ENCODE measurements at places on chromosomes 7 and 10.

GRCh38 chr7:35817181-35817580 lies 16.3 kb downstream of the SEPTIN7 start:
- no peak for DNase-seq

- DNase-seq: no peak
These were observed 253.2 kb downstream of the HTR7 start for GRCh38 chr10:90604636-90605035.

DNA sequence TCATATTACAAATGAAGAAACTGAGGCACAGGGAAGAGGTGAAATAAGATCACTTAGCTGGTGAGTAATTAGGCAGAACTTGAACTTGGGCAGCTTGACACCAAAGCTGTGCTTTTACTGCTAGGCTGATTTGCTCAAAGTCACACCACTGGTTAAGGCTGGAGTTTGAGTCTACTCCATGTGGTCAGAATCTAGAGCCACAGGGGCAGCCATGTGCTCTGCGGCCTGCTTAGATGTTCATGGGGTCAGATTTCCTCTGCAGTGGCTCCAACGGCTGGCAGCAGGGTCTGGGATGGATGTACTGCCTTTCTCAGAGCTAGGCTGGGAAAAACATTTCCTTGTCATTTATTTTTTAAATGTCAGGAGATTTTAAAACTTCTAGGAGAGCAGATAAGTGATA lies 417.5 kb downstream of the KCNMA1 start:
- DNase-seq: no peak

DNA sequence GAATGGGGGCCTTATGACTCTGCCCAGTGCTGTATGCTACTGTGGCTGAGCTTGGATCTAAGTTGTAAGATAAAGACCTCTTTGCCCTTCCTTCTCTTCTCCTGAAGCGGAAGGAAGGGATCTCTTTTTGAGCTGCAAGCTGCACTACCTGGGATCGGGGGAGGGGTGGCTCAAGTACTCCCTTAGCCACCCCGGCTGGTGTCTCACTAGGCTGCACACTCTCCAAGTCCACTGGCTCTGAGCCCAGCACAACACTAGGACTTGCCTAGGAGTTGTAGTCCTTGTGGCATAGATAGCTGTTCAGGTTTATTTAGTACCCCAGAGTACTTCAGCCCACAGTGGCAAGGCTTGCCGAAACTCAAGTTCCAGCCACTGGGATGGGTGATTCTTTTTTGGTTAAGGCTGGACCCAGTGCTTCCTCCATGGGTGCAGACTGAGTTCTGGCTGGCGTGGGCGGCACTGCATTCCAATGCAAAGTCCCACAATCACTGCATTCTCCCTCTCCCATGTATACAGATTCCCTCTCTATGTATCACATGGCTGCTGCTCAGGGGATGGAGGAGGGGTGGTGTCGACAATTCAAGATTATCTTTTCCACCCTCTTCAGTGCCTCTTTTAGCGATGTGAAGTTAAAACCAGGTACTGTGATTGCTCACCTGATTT lies 76.2 kb upstream of the SLC25A13 start:
- no peak for DNase-seq

- no peak for DNase-seq
These were observed 68.8 kb upstream of the KIF5B start for GRCh38 chr10:32125023-32125422.

- no peak for DNase-seq
These were observed 21.6 kb downstream of the TAS2R41 start for GRCh38 chr7:143499246-143499645.

GRCh38 chr7:109868215-109868860 lies 1222.6 kb upstream of the LRRN3 start:
- DNase-seq: no peak

DNA sequence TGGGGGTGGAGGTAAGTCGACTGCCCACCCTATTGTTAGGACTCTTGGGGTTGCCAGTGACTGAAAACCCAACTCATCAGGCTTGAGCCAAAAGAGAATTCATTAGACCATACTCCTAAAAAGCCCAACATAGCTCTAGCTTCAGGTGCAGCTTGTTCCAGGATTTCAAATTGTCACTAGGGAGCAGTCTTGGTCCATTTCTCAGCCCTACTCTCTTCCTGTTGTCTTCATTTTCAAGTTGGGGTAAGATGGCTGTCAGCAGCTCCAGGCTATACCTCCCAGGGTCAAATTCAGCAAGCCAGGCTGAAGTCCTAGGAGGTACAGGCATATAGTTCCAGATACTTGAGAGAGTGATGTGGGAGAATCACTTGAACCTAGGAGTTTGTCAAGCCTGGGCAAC lies 14.9 kb upstream of the COL13A1 start:
- no peak for DNase-seq

DNA sequence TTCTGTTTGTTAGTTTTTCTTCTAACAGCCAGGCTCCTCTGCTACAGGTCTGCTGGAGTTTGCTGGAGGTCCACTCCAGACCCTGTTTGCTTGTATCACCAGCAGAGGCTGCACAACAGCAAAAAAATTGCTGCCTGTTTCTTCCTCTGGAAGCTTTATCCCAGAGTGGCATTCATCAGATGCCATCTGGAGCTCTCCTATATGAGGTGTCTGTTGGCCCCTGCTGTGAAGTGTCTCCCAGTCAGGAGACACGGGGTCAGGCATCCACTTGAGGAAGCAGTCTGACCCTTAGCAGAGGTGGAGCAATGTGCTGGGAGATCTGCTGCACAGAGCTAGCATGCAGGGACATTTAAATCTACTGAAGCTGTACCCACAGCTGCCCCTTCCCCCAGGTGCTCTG lies 26.7 kb upstream of the CROT start:
- no peak for DNase-seq

- no peak for DNase-seq
These were observed 83.7 kb downstream of the VPS50 start for GRCh38 chr7:93315896-93316295.

GRCh38 chr7:87810130-87810529 lies 66.0 kb downstream of the SLC25A40 start:
- DNase-seq: no peak

DNA sequence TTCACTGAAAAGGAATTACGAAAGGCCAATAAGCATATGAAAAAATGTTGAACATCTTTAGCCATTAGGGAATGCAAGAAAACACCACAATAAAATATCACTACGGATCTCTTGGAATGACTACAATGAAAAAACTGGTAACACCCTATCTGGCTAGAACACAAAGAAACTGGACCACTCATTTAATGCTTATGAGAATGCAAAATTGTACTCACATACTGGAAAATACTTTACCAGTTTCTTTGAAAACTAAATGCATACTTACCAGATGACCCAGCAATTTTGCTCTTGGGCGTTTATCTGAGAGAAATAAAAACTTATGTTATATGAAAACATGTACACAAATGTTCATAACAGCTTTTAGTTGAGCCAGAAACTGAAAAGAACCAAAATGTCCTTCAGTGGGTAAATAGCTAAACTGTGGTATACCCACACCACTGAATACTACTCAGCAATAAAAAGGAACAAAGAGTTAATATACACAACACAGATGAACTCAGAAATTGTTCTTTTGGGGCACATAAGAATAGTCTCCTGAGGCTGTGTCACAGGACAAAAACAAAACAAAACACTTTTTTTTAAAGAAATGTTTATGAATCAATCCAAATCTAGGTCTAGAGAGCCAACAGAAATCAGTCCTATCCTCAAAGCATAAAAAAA lies 23.5 kb downstream of the CNOT4 start:
- no peak for DNase-seq

- no peak for DNase-seq
These were observed at the start of gene TAS2R39 for GRCh38 chr7:143183024-143183423. Gene TAS2R39 (plus strand): TSS chr7:143183419. CDS start chr7:143183419, 0 bp downstream.

DNA sequence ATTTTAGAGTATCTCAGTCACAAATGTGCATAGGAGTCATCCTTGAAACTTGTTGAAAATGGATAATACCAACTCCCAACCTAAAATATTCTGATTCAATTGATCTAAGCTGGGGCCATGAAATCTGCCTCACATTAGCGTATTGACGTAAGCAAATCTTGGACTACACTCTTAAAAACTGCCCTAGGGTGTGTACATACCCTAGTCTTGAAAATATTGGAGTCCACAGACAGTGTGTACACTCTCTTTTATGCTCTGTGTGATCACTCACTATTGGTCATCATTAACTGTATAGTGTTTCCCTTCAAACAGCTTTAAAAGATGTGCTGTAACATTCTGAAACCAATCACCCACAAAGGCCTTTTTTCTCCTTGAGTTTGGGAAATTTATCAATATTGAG lies 102.9 kb upstream of the FERD3L start:
- no peak for DNase-seq

- no peak for DNase-seq
These were observed 101.5 kb upstream of the TMEM72 start for GRCh38 chr10:44809647-44810046.

DNA sequence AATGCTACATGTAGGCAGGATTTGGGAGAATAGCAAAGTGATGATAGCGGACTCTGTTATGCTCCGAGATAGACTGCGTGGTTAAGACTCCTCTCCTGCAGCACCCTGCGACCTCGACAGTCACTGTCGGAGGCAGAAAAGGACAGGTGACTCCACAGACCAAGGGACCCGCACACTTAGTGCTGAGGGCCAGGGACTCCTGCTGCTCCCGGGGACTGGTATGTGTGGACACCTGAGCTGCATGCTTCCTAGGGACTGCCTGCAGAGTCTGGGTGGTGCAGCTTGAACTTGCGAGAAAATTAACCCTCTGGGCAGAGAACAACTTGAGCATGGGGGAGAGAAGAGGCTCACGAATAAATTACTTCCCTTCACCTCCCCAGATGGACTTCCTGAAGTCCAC lies 407.1 kb upstream of the PFKP start:
- DNase-seq: no peak

DNA sequence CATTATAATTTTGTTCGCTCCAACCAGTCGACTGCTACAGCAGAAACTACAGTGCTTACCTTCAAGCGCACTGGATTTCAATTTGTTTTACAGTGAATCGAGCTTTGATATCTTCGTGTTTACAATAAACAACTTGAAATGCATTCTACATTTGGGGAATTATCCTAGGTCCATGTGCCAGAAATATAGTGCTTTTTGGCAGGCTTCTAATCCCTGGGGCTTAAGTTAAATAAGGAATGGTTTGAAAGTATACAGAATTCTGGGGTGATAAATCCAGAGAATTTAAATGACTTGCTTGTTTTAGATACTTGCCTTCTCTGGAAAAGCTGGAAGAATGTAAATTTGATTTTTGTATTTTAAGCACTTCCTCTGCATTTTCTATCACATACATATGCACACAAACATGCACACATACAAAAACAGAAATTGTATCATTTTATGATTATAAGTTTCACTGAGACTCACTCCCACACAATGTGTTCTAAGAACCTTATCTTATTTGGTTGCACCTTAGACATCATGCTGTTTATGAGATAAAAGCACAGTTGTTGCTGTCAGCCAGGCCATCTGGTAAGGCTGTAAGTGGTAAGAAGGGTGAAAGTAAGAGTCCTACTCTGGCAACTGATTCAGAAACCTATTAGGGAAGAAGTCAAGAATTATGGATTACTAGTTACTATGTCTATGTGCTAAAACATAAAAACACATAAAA lies 347.2 kb upstream of the KCND2 start:
- no peak for DNase-seq

DNA sequence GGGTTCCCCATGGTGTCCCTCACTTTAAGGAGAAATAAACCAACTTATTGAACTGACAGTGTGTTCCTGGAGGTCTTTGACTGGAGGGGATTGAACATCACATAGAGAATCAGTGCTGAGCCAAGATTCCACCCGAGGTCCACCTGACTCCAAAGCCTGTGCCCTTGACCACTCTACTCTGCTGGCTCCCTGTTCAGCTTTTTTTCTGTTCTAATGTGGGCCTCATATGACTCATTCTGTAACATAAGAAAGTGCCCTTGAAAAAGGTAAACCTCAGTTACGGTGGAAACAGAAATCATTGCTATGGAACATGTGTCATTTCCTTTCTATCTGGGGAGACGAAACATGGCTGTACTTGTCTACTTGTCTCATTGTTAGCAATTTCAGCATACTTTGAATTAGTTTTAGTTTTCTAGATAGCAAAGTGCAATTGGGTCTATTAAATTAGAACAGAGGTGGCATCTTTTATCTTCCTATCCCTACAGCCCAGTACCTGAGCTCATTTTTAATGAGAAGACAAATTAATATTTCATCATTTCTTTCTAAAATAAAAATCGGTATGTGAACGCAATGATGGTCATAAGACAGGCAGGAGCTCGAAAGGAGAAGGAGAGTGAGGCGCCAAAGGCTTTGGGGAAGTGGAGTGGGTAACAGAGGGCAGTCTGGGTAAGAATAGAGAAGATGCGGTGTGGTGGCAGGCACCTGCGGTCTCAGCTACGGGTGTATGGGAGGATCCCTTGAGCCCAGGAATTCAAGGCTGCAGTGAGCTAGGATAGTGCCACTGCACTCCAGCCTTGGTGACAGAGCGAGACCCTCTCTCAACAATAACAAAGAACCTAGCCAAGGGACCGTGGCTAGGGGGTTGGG lies 1.5 kb downstream of the GSDME start:
- peak; percentile 37 for DNase-seq

DNA sequence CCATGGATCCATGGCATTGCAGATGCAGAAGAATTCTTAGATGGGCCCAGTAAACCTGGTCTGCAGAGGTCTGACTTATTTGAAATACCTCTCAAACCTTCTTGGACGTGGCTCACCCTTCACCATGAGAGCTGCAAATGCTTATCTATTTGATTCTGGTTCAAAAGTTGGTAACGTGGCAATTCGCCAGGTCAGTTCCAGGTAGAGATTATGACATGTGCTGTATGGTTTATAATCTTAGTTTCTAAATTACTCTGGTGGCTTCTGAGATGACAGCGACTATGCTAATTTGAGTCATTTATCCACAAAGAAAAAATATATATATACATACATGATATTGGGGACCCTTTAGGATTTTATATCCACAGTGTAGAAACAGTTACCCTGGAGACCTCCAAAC lies 68.8 kb downstream of the NRP1 start:
- no peak for DNase-seq

DNA sequence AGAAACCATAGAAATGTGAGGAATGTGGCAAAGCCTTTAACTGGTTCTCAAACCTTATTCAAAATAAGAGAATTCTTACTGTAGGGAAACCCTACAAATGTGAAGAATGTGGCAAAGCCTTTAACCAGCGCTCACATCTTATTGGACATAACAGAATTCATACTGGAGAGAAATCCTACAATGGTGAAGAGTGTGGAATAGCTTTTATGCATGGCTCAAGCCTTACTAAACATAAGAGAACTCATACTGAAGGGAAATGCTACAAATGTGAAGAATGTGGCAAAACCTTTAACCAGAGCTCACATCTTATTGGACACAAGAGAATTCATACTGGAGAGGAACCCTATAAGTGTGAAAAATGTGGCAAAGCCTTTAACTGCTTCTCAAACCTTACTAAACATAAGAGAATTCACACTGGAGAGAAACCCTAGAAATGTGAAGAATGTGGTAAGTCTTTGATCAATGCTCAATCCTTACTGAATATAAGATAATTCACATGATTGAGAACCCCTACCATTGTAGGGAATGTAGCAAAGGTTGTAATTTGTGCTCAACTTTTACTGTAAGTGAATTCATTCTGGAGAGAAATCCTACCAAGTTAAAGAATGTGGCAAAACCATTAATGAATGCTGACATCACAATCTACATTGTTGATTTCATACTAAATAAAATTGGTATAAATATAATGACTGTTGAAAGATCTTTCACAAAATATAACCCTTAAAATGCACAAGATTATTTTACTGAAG lies 142.5 kb upstream of the ZNF479 start:
- no peak for DNase-seq

Measured in activated CD8-positive, alpha-beta T cell treated with anti-CD3 and anti-CD28 coated beads, Interleukin-2, amount 10 ng/mL, durations not matched to agents 7 days and 5 days (primary cell).